ENCODE measurements at places on chromosomes 1 and 21.

DNA sequence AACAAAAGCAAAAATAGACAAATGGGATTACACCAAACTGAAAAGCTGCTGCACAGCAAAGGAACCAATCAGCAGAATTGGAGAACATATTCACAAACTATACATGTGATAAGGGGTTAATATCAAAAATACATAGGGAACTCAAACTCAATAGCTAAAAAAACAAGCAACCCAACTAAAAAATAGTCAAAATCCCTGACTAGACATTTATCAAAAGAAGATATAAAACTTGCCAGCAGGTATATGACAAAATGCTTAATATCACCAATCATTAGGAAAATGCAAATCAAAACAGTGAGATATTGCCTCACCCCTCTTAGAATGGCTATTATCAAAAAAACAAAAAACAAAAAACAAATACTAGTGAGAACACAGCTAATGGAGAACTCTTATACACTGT, 140.3 kb downstream of the LRRIQ3 start:
- no peak for DNase-seq

- no peak for DNase-seq
Observed at GRCh38 chr1:223229756-223230155, 86.7 kb upstream of the TLR5 start.

- no peak for DNase-seq
Observed at GRCh38 chr1:112643080-112643479, 23.4 kb downstream of the CAPZA1 start.

DNA sequence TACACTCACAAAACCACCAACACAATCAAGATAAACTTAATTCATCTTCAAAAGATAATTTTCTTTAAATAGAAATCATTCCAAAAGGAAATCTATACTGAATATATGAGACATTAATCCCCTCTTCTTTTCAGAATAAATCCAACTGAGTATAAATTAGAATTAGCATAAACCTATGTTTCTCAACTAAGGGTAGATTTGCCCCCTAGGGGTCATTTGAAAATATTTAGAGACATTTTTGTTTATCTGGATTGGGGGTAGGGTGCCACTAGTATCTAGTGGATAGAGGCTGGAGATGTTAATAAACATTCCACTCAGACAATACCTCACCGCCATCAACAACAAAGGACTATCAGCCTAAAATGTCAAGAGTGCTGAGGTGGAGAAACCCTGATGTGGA, 6.5 kb upstream of the TNFSF4 start:
- DNase-seq, result no peak

GRCh38 chr1:183282101-183282855, 96.2 kb downstream of the LAMC2 start:
- DNase-seq, result no peak

DNA sequence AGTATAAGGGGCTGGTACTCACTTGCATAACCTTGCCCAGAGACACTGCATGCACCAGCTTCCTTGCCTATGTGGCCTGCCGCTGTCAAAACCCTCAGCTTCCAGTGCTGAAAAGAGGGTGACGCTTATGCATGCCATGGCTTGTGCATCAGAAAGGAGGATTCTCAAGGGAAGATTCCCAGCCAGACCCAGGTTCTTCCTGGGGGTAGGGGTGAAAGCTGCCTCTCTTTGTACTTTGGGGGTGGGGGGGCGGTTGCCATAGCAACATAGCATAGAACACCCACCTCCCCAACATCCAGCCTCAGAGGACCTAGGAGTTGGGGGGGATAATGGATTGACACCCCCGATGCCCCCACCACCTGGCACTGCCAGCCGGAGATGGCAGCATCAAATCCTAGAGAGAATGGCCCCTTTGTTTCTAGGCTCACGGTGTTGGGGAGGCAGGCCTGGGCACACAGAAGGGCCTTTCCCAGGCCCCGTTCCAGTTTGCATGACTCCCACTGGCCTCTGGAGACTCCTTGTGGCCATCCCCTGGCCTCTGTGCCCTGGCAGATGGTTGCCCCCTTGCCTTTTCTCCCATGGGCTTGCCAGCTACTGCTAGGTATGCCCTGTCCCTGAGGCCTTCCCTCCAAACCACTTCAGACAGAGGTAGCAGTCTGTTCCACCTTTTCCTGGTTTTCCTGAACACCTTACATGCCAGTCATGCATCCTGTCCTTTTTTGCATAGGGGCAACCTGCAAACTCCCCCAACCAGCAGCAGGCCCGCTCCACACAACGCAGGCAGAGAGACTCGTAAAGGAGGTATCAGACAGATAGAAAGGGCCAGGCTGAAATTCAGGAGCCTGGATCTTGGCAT, 44.6 kb downstream of the RHBG start:
- DNase-seq, result no peak

DNA sequence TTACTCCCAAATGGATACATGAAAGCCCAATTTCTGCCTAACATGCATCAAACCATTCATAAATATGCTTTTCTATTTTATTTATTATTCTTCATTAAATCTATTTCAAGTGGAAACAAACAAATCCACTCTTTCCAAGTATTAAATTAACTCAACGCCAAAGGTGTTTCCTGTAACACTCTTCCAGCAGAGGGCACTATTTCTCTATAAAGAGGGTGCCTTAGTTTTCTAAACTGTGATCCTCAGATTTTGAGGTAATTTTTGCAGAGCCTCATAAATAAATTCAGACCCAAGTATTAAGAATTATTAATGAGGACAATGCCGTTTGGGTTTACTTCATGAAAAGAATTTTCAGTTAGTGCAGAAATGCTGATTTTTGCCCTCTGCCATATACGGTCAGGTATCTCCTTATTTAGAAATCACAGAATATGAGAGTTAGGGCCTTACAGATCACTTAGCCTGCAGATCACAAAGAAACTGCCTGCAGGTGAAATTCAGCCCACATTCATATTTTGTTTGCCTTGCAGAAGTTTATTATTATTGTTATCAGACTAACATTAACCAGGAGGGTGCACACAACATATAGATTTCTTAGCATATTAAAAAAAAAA, 40.1 kb upstream of the MYSM1 start:
- no peak for DNase-seq

DNA sequence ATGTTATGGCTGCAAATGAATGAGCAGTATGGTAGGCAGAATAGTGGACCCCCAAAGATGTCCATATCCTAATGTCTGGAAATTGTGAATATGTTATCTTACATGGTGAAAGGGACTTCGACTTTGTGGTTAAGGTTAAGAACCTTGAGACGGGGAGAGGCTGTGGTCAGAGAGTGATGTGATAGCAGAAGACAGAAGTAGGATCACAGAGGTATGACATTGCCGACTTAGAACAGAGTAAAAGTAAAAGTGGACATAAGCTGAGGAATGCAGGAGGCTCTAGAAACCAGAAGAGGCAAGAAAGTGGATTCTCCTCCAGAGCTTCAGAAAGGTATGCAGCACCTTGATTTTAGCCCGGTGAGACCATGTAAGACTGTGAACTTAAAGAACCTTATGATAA, 74.6 kb downstream of the CTH start:
- DNase-seq, result no peak

DNA sequence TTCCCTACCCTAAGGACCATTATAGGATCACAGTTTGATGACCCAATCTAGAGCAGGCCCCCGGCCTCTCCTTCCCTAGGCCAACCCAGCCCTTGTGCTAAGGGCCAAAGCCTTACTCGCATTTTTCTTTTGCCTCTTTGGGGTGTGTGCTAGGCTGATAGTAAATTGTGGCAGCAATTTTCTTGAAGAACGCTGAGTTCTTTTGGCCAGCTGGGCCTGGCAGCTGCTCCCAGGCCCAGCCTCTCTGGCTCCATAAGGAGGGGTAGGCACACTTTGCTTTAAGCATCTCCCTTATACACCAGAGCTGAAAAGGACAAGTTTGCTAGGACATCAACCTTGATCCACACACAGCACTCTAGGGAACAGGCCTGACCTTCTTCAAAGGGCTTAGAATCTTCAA, 4.2 kb downstream of the OLFML2B start:
- DNase-seq, result no peak

GRCh38 chr1:186753241-186753640, 73.0 kb upstream of the PTGS2 start:
- DNase-seq, result no peak

- peak; percentile 67 for DNase-seq
Observed at GRCh38 chr1:223683586-223684487, 18.3 kb upstream of the CAPN8 start.

- DNase-seq, result no peak
Observed at GRCh38 chr1:147851149-147851548, 51.4 kb upstream of the GJA8 start.

GRCh38 chr1:193712392-193712791, 526.0 kb upstream of the B3GALT2 start:
- DNase-seq, result no peak

- peak; percentile 7 for DNase-seq
Observed at GRCh38 chr1:41955461-41956159, 36.9 kb upstream of the HIVEP3 start.

DNA sequence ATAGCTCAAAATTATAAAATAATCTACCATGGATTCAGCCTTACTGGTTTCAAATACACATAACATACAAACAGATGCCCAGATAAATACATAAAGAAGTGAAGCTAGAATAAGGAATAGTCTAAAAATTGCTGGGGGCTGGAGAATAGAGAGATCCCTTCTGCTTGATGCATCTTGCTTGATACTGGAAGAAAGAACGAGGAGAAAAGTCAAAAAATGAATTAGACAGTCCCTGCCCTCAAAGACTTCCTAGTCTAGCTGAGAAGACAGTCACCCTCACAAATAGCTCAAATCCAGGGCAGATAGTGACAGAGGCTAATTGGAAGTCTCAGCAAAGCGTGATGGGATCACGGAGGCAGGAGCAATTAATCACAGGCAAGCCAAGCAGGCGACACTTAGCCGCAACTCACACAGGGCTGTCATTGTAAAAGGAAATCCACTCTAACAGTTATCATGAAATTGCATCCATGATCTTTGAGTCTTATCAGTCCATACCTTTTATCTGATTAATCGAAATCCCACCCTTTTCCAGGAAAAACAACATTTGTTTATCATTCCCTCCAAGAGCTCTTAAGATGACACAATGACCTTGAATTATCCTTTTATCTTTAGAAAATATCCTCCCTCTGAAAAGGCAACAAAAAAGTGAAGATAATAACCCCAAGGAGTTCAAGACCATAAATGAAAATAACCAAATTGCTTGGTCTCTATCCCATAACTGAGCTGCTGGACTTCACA, 59.7 kb upstream of the TIAM1 start:
- no peak for DNase-seq

DNA sequence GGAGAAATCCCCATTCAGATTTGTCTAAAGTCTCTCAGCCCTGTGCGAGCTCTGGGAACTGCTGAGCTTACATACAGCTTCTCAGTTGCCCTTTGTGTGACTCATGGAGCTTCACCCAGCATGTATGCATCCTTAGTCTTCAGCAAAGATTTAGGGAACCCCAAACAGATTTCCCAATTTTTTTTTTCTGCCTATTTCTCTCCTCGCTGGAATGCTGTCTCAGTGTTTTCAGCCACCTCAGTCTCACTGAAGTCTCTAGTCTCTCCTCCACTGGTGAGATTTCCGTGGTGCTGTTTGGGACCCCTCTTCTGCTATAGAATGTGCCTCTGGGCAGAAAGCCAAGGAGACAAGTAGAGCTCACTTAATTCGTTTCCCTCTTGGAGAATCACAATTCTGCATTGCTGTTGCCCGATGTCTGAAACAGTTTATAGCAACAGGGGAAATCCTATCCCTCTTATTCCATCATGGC, 28.1 kb upstream of the TXLNA start:
- DNase-seq, result no peak

DNA sequence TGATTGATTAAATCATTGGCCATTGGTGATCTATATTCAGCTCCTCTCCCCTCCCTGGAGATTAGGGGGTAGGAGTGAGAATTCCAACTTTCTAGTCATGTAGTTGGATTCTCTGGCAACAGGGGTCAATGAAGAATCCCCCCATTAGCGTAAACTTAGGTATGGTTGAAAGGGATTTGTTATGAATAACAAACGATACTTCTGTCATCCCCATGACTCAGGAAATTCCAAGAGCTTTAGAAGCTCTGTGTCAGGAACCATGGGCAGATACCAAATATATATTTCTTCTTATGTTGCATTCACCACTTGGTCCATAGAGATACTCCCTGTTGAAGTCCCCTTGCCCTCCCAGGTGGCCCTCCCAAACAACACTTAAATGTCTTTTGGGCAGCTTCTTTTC, 124.5 kb downstream of the DNM3 start:
- no peak for DNase-seq

DNA sequence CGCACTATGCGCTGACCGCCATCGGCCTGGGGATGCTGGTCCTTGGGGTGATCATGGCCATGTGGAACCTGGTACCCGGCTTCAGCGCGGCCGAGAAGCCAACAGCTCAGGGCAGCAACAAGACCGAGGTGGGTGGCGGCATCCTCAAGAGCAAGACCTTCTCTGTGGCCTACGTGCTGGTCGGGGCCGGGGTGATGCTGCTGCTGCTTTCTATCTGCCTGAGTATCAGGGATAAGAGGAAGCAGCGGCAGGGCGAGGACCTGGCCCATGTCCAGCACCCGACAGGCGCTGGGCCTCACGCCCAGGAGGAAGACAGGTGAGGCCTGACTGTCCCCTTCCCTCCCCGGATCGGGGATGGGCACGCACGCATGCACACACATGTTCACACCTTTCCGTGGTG, 31.9 kb upstream of the FHAD1 start:
- DNase-seq, result no peak

DNA sequence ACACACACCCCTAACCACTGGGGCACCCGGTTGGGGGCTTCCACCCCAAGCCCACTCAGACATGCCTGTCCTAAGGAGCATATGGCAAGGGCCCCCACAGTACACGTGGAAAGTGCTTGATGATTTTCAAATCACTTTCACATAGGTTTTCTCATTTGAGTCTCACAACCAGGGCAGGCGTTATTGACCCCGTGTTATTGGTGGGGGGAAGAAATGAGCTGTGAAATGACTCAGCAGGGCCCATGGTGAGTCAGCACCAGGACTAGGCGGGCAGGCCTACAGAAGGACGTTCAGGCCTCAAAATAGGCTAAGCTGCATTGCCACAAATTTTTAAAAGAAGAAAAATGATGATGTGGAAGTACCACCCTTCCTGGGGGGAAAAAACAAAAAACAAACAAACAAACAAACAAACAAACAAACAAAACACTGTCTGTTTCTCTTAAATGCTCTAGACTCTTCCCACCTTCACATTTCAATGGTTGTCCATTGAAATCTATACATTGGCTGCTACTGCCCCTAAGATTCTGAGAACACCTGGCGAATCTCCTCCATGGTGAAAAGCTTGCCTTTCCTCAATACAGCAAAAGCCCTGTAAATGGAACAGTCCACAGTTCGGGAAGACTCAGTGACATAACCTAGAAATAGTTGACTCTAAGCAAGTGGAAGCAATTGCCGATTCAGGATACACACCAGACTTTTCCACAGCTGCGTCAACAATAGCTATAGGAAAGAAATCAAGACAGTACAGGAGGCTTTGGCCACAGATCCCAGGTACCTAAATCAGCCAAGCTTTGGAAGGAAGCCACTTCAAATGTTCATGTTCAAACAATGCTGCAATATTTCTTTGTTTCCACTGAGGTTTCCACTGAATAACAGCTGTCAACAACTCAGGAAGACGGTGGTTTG, 234.7 kb downstream of the TOMM20 start:
- DNase-seq, result peak; percentile 53

GRCh38 chr1:66384258-66384921, 149.6 kb upstream of the SGIP1 start:
- no peak for DNase-seq

Measured in activated naive CD8-positive, alpha-beta T cell treated with anti-CD3 and anti-CD28 coated beads, Interleukin-2, amount 50 U/mL, for 24 hours (primary cell).